Esophagus muscularis mucosa (tissue), 4 donors: ENCODE measurements at places on chromosomes 3 and 15. TPM values are rescaled to one million over a fixed set of nuclear protein-coding genes. Genes with fewer than 3 reads are reported as not detected.

The ANKDD1A gene
- total RNA-seq = 10.2 TPM

The CCDC54 gene
- not detected for total RNA-seq

DNA sequence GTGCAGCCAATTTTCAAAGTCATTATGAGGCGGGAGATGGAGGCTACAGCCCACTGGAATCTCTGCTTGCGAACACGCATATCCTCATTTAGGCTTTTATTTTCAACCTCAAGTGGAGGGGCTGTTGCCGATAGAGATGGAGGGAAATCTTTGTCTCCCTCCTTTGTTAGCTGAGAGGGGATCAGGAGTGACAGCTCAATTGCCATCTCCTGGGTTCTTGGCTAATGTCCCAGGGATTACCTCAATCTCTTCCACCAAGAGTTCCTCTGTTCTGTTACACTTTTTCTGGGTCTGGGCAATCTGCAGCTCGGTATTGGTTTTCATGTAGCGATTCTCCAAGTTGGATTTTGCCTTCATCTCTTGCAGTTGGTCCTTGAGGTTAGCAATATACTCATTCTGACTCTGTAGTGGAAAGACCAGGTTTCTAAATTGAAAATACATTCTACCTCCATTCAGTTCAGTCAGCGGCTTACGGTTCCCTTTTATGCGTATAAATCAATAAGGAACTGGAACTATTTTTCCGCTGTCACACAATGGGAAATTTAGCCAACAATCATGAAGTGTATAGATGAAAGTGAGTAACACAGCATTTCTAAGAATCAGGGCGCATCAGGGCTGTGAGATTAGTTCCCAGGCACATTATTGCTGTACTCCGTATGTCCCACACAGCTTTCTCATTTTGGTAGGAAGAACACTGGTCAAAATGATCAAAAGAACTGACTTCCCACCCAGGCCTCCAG lies 36.2 kb upstream of the RPL35A start:
- no peak overlapping the region for H3K4me3 ChIP-seq
- no peak for DNase-seq
- H3K27me3 ChIP-seq = no peaks in the 10 kb centered on the region
- H3K36me3 ChIP-seq = peaks cover 11% of the 10 kb centered on the region
- no peak overlapping the region for H3K27ac ChIP-seq

GRCh38 chr3:56469141-56469540 lies 874 bp upstream of the ERC2 start:
- H3K27ac ChIP-seq = no peak overlapping the region
- no peak overlapping the region for H3K4me3 ChIP-seq
- peaks cover 9% of the 10 kb centered on the region for H3K27me3 ChIP-seq
- peaks cover 16% of the 10 kb centered on the region for H3K4me1 ChIP-seq
- H3K36me3 ChIP-seq = no peaks in the 10 kb centered on the region
